SW 1271 (cell line): ENCODE measurements at places on chromosomes 11 and 22.

DNA sequence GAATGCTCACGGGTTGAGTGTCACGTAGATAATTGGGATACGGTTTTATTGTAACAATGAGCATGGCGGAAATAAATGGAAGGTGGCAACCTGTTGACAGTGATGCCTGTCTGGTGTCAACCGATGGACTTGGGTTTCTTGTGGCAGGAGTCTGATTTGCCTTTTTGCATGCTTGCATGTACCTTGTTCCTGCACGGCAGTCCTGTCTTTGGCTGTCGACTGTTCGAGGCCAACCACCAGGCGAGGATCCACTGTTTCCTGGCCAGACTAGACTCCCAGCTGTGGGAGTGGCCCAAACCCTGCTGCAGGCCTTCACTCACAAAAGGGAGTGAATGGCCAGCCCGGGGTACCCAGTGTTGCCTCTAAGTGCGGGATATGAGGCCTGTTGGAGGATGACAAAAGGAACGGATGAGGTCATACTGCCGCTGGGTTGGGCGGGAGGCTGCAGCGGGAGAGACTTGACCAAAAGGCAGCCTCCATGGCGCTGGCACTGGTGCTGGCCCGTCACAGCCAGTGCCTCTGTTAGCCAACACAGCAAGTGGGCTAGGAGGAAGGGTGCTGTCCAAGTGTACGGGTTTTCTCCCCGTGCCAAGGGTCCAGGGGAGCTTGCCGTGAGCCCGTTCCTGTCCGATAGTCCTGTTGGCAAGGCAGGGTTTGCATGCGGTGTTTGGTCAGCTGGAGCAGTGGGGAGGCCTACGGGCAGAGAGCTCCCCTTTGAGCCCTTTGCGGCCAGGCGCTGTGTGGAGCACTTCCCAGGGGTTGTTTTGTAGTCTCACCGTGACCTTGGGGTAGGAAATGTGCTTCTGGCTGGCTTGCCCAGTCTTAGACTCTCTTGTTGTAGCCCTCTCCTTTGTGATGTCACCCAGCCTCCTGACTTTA, 974 bp downstream of the DGCR8 start:
- DNase-seq = no peak

DNA sequence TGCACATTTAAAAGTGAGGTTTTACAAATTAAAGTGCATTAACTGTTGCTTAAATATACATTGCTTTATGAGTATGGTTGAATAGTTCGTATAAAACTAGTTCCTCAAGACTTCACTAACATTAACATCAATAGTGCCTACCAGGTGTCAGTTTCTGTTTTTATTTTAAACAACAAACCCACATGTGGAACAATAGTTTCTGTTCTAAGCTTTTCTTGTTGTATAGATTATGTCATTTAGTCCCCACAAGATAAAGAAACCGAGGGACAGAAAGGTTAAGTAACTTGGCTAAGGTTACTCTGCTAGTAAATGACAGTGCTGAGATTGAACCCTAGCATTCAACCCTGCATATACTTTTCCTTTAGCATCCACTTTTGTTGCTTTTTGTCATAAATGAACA, 41.4 kb upstream of the ST14 start:
- DNase-seq = no peak

DNA sequence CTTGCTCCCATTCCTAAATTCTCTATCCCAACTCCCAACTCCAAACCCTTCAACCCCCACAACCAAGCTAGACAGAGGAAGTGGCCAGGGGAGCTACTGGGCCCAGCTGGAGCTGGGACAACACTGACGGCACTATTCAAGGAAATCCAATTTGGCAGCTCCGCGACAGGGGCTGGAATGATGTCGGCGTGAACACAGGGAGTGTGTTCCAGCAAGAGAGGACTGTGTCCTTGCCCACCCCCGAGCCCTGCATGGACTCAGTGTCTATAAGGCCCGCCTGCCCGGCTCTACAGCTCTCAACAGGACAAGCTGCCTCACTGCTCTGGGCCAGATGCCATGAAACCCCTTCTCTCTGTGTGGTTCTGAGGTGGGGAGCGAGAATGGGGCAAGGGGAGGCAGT, 11.3 kb downstream of the PCSK7 start:
- no peak for DNase-seq

- peak; percentile 46 for DNase-seq
Measured at GRCh38 chr11:55942785-55943392, 6.7 kb upstream of the OR5I1 start.

GRCh38 chr11:3370311-3370870, 8.6 kb downstream of the ZNF195 start:
- DNase-seq = no peak

GRCh38 chr11:17209939-17210245, 2.1 kb upstream of the PIK3C2A start:
- no peak for DNase-seq

DNA sequence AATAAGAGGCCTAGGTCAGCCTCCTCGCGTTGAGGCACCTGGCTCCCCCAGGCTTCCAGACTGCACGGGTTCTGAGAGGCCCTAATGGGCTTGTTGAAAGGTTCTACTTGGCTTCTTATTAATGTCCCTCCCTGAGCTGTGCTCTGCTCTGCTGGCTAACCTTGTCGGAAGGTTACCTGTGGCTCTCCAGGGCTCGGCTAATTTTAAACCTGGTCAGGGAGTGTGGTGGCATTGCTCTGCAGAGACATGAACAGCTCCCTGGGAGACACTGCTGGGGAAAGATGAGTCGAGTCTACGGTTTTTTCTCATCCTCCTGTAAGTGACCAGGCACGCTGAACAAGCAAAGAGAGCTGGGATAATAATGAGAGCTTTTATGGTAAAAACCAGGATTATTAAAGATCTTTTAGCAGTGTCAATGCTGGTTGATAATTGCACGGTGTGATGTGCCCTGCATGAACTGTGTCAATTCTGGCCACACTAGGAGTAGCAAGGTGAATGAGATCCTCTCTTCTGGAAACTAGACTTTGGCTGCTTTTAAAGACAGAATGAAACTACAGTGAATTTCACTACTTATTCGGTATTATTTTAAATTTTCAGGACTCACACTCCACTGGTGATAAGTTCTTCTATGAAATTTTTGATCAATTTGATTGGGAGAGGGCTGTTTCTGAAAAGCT, 70.7 kb downstream of the TEAD1 start:
- DNase-seq = no peak

DNA sequence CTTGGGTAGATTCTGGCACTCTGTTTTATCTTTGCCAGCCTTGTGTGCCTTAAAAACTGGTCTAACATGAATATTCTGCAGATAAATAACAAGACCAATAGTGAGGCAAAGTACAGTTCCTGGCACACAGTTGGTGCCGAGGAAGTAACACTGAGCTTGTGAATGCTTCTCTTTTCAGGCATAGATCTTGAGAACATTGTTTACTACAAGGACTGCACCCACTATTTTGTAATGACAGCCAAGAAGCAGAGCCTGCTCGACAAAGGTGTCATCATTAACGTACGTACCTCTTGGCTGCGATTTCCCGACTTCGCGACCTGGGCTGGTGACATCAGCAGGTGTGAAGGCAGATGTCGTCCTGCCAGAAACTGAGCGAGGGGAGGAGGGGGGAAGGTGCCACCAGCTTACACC, 105.7 kb downstream of the MICAL2 start:
- no peak for DNase-seq

DNA sequence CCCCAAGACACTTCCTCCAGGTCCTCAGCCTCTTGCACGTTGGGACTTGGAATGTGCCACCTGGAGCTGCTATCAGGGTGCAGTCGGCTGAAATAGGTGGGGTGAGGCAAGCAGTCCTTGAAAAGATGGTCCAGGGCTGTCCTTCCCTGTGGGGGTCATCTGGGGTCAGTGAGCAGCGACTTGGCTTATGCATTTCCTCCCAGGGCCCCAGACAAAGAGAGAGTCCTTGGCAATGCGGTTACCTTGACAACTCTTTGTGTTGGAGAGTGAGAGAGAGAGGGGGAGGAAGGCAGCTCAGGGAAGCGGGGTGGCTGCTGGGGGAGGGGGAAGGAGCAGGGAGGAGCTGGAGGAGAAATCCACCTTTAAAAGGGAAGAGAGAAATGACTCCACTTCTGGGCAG, 93.8 kb downstream of the MIAT start:
- DNase-seq = no peak
